ENCODE measurements at places on chromosomes 1 and 21. TPM values are rescaled to one million over a fixed set of nuclear protein-coding genes. Genes with fewer than 3 reads are reported as not detected.

DNA sequence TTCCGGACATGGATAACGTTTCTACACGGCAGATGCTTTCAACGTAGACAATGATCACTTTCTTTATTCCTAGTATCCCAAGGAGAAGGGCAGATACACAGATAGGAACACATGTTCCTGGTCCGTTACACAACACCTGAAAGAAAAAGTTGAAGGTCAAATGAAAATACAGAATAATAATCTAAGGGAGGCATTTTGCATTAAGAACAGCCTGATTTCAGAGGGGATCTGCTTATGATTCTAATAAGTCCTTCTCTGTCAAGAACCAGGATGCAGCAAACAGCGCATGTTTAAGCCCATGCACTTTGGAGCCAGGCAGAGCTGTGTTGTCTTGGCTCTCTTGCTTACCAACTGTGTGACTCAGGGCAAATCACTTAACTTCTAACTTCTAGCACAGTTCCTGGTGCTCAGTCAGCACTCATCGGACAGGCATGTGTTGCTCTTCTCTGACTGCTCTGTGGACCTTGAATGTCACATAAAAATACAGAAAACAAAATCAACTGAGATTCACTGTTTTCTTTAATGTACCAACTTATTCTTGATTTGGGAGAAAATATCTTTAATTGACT is 56.3 kb upstream of the CNN3 start:
- no peak for DNase-seq

DNA sequence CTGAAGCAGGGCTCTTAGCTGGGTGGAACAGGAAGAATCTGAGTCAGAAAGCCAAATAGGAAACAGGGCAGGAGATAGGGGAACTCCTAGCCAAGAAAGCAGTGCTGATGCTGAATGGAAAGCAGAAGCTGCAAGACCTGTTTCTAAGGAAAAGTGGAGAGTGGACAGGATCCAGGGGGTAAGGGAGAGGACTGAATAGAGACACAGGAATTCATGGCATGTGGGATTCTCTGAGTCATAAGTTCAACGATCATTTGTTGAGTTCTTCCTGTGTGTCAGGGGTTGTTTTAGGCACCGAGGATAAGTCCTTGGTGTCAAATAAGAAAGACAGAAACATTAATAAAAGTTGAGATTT is 153.8 kb upstream of the FGGY start:
- DNase-seq, result no peak

DNA sequence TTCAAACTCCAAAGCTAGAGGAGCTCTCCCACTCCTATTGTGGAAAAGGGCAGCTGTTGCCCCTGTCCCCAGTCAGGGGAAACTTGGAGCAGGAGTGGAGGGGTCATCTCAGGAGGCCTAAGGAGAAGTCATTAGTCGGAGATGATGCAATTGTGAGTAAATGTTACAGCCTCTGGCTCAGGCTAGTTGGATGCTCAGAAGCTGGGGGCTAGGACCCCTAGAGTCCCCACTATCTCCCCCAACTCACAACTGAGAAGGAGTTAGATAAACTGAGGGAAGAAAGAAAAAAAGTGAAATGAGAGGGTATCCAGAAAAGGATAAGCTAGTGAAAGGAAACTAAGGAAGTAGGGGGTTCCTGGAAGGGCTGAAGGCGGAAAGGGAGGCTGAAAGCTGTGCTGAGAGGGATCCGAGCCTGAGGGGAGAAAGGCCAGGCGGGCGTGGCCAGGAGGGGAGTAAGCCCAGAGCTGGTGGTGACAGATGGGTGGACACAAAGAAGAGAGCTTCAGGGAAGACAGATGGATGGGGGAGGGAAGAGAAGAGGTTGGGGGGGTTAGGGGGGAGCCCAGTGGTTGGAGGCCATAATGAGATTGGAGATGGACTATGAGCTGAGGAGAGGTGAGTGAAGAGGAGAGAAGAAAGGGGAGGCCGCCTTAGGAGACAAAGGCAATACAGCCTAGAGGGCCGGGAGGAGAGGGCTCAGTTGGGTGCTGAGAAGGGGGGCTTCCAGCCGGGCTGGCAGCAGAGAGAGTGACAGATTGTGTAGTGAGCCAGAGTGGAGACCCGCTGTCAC is 4.5 kb upstream of the NHLH1 start:
- DNase-seq, result no peak

- DNase-seq, result no peak
Observed at GRCh38 chr1:154945962-154946850, 9.7 kb upstream of the PMVK start.

- no peak for DNase-seq
Observed at GRCh38 chr1:213423605-213424004, 372.6 kb downstream of the RPS6KC1 start.

DNA sequence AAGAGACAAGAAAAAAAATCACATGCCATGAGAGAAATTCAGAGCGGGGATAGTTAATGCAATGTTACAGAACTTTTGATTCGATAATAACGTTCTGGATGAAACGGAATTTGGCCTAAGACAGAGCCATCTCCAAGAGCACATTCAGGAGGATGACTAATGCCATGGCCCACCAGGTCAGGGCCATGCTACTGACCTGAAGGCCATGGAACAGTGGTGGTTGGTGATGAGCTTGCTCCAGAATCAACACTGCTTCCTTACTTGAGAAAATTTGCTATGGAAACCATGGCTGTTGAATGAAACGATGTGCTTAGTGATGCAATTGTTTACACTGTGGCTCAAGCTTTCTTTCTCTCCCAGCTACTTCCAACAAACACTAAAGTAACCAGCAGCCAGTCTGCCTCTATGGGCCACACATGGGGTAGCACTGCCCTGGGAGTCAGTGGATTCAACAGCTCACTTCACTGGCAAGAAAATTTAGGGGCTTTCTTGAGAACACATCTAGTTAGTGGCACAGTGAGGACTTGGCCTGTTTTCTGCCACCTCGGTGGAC is 299.1 kb downstream of the PCP4 start:
- no peak for DNase-seq

Gene MAEL
- polyA plus RNA-seq, result 1.4 TPM

Gene RCSD1
- polyA plus RNA-seq, result 14.1 TPM

Gene CYP4Z1
- polyA plus RNA-seq, result 0.44 TPM

Gene FAM3B
- 32.7 TPM for polyA plus RNA-seq

Gene OR2L2
- polyA plus RNA-seq, result not detected

Gene FLG2
- 0.20 TPM for polyA plus RNA-seq

Gene RGS13
- not detected for polyA plus RNA-seq

Gene SEC16B
- polyA plus RNA-seq, result 6.0 TPM
